ENCODE measurements at places on chromosomes 7 and 10. TPM values are rescaled to one million over a fixed set of nuclear protein-coding genes. Genes with fewer than 3 reads are reported as not detected.

- DNase-seq: no peak
Observed at GRCh38 chr10:23824822-23825221, 384.1 kb upstream of the KIAA1217 start.

- DNase-seq: no peak
Observed at GRCh38 chr10:5206799-5207198, 10.2 kb downstream of the AKR1C4 start.

GRCh38 chr7:51009716-51010496, 227.2 kb upstream of the GRB10 start:
- peak; percentile 30 for DNase-seq

The CCDC71L gene
- polyA plus RNA-seq: 2.9 TPM

The SFXN4 gene
- 16.0 TPM for polyA plus RNA-seq
